NCI-H2081 (cell line): ENCODE measurements at places on chromosomes 5 and 9.

- DNase-seq, result no peak
Observed at GRCh38 chr9:95088421-95089161, 228.9 kb downstream of the FANCC start.

DNA sequence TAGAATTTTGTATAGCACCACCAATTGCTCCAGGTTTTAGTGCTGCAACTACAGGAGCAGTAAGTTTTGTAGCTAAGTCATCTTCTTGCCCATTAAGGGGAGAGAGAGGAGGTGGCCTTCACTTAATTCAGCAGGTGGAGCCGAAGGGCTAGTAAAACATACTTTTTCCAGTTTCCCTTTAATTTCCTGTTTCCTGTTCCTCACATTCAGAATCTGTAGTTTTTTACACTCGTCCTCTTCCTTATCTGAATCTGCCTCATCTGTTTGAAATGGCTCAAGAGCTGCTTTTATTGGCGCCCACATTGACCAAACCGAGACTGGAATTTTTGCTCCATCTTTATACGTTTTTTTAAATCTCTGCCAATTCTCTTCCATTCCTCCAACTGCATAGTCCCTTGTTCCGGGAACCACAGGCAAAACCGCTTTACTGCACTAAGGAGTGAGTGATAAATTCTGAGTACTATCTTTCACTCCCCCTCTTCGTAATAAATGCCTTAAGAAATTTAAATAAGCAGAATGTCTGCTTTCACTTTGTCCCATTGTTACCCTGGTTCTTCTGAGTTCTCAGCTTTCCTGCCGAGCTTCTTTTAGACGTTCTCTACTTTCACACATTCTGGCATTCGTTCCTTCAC, 133.9 kb downstream of the DROSHA start:
- DNase-seq, result no peak

DNA sequence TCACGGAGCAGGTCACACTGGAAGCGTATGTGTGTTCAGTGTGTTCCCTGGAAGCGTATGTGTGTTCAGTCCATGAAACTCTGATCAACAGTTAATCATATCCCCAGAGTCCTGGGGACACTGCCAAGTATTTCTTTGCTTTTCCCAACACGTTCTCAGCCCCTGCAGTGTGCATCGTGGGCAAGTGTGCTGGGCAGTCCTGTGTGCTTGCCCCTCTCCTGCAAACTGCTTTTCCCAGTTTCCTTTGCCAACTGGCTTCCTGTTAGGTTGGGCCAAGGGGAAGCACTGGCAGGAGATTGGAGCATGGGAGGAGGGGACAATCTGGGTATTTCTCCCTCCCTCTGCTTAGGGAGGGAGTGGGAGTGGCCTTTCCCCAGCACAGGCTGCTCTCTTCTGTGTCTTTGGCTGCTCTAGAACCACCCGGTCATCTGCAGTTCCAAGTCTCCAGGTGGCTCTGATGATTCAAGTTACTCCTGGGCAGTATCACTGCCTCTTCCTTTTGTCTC, 36.8 kb upstream of the NEK6 start:
- peak; percentile 81 for DNase-seq

DNA sequence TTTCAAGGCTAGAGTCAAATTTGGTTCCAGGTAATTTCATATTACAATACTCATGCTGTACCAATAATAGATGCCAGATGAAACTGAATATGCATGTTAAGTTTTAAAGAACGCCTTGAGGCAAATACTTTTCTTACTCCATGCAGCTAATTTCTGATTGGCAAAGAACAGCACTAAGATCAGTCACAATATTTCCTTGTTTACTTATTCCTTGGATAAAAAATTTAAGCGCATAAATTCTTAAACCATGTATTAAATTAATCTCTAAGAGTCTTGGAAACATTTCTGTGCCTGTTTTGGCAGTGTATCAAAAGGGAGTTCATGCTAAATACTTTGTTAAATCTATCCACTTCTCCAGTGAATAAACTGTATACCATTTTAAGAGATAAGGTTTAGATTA, 173.5 kb downstream of the SLC12A2 start:
- no peak for DNase-seq

- DNase-seq, result no peak
Observed at GRCh38 chr5:3155717-3156116, 404.2 kb upstream of the IRX2 start.

DNA sequence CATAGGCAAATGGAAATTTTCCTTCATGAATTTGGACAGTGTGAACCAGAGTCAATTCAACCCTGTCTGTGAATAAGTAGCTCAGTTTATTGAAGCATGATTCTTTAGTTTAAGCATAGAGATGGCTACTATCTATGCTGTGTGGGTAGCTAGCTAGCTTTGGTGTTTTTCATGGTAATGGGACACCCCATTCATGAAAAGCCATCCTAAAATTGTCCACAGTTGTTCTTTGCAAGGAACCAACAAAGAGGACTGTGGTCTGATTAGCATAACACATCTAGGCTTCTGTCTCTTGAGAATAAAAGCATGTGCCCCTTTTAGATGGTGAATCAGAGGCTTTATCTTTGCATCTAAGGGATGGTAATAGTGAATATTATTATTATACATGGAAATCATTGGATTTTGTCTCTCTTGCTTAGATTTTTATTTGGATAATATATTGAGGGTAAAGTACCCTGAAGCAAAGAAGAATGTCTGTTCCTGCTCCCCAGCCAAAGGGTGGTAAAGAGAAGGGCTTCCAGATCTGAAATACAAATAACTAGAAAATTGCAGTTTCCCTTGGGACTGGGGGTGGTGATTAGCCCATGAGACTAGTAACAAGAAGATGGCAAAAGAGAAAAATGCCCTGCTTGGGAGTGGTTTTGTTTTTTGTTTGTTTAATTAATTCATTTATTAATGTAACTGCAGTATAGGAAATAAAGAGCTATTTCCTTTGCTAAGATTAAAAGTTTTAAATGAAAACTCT, 624.2 kb upstream of the ZNF608 start:
- no peak for DNase-seq

GRCh38 chr5:101611039-101611438, 685.0 kb downstream of the SLCO4C1 start:
- DNase-seq, result no peak

GRCh38 chr5:125228363-125229070, 482.1 kb upstream of the ZNF608 start:
- DNase-seq, result no peak

DNA sequence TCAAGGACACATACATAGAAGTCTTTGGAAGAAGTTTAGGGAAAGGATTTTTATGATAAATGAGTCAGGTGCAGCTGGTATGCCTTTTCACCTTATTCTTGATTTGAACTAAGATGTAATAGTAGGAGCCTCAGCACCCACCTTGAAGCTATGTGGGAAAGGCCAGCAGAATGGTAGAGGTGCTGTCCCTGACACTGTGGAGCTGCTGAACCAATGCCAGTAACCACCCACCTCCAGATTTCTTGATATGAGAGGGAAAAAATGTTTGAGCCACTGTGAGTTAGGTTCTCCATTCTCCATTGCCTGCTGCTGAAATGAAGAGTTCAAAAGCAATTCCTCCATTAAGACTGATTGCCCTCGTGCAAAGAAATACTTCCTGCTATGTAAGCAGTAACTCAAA, 12.2 kb upstream of the HMGCR start:
- no peak for DNase-seq

GRCh38 chr9:126614088-126614454, 343 bp downstream of the LMX1B start:
- DNase-seq, result no peak

DNA sequence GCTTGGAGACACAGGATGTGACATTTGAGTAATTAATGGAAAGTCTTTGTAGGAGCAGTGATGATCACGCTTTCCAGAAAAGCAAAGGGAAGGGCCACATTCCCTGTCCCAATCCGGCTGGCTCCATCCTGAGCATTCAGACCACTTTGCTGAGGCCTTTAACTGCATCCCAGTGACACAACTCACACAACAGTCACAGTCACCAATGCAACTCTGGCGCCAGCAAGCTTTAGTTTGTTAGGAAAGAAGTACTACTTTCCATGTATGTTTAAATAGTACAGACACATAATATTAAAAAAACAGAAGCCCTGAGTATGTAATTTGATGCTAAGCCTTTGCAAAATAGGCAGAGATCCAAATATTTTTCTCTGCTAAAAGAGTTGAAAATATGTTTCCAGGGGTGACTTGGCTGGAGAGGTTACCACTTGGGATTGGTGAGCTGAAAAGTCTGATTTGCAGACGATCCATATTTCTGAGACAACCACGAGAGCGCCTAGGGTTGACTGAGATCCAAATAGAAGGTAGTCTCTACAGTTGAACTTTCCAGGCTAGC, 31.7 kb upstream of the GAS1 start:
- DNase-seq, result no peak

- DNase-seq, result no peak
Observed at GRCh38 chr5:43889233-43889632, 286.3 kb downstream of the NNT start.

GRCh38 chr5:143166661-143167420, 236.6 kb downstream of the NR3C1 start:
- DNase-seq, result no peak

- DNase-seq, result peak; percentile 57
Observed at GRCh38 chr5:88480245-88480644, 211.6 kb upstream of the TMEM161B start.

DNA sequence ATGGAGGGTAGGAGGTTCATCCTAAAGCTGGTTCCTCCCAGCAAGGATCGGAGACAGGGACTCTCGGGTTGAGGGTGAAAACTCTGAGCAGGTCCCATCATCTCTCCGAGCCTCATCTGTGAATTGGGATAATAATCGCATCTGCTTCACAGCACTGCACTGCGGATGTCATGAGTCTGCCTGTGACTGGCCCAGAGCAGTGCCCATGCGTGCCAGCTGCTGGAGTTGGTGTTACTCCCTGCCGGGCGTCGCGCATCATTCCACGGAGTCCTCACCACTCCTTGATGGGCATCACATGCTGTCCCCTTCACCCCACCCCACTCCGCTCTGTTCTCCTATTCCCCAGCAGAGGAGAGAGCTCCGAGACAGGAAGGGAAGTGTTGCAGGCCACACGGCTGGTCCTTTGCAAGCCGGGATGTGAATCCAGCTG, 35.1 kb upstream of the ORM1 start:
- DNase-seq, result no peak

DNA sequence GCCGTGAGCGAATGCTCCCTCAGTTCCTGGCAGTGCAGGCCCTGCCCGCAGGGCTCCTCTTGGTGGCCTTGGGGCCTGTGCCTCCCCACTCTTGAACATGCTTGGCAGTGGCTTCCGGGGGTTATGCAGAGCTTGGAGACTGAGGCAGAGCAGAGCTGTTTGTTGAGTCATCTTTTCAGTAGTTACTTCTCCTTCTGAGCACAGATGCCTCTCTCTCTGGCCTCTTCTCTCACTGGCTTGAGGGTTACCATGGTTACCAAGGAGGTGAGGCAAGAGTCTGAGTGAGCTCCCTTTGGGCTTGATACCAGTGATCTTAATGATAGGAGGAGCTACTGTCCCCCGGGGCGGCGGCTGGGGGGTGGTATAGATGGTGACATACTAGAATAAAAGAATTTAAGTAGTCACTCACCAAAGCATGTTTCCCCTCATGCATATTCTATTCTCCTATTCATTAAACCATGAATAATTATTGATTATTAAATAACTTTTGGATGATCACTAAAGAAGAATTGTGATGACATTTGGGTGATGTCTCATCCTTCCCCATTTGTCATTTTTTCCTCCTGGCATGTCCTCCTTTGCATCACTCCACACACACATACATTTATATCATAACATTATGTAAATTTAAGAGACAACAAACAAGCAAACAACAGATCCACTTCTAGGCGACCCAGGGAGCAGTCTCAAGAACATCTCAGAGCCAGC, 111.1 kb downstream of the ARHGAP26 start:
- DNase-seq, result no peak

DNA sequence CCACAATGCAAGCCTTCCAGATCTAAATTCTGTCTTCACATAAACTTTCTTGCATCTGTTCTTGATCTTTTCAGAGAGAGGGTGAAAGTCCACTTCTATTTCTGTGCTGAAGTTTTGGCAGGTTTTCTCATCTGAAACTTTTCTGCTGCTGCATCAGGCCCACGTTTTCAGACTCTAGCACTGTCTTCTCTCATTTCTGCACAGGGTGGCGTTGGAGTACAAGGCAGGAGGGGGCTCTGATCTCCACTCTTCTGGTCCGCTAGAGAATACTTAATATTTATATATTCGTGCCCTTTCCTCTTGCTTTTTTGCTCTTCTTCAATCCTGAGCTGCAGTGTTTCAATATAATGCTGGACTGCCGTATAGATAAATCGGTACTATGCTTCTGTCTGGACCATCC, 204.0 kb upstream of the PRDM9 start:
- peak; percentile 7 for DNase-seq

DNA sequence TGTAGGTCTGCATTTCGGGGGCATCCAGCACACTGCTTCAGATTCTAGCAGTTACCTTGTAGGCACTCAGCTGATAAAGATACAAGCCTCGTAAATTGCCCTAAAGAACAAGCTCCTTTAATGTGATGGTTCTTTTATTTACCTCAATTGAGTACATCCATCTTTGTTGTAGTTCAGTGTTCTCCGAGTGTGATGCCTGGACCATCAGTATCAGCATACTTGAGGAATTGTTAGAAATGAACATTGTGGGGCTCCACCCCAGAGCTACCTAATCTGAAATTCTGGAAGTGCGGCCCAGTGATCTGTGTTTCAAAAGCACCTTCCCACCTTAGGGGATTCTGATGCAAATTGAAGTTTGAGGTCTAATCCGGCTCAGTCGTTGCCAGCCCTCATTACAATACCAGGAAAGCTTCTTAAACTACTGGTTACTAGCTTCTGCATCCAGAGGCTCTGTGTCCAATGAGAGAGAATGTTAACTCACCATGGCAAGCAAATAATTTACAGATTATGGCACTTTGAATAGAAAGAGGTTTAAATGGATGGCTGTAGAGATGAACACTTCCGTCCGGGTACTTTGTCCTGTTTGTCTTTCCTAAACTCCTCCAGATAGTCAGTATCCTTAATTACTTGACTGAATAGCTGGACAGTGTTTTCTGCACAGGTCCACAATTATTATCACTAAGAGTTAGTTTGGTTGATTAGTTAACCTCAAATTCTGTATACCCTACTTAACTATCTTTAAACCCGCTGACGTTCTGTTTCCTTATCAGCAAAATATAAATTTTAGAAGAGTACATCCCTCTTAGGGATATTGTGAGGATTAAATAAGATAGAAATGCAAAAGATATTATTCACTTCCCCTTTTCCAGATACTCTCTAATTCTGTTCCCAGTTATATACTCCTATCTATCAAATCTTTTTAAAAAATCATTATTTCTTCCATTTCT, 47.9 kb downstream of the RAI14 start:
- DNase-seq, result no peak

- no peak for DNase-seq
Observed at GRCh38 chr5:66223637-66224036, 79.5 kb downstream of the SREK1 start.

GRCh38 chr5:32126691-32127090, 47.4 kb downstream of the GOLPH3 start:
- DNase-seq, result no peak

GRCh38 chr9:130405657-130406257, 39.0 kb upstream of the ASS1 start:
- DNase-seq, result no peak

GRCh38 chr5:1462358-1462757, 17.1 kb upstream of the SLC6A3 start:
- no peak for DNase-seq

- DNase-seq, result peak; percentile 9
Observed at GRCh38 chr5:107781451-107781850, 110.7 kb upstream of the EFNA5 start.

GRCh38 chr9:3088219-3088618, 244.3 kb upstream of the PUM3 start:
- DNase-seq, result no peak
